ENCODE measurements at places on chromosomes 4 and X.
A peak's percentile ranks its signal among the peaks of the same experiment; 100 is the strongest.

- DNase-seq: no peak
Measured at GRCh38 chrX:56385336-56385735, 153.2 kb downstream of the KLF8 start.

- no peak for DNase-seq
Measured at GRCh38 chrX:12894074-12895030, 12.1 kb upstream of the TLR8 start.

- DNase-seq: no peak
Measured at GRCh38 chr4:4631150-4631549, 89.3 kb upstream of the STX18 start.

DNA sequence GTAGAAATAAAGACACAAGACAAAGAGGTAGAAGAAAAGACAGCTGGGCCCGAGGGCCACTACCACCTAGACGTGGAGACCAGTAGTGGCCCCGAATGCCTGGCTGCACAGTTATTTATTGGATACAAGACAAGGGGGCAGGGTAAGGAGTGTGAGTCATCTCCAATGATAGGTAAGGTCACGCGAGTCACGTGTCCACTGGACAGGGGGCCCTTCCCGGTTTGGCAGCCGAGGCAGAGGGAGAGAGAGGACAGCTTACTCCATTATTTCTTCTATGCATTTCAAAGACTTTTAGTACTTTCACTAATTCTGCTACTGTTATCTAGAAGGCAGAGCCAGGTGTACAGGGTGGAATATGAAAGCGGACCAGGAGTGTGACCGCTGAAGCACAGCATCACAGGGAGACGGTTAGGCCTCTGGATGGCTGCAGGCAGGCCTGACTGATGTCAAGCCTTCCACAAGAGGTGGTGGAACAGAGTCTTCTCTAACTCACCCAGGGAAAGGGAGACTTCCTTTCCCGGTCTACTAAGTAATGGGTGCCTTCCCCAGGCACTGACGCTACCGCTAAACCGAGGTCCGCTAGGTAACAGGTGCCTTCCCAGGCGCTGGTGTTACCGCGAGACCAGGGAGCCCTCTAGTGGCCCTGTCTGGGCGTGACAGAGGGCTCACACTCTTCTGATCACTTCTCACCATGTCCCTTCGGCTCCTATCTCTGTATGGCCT is 44.9 kb downstream of the ZBTB49 start:
- DNase-seq: peak; percentile 41

DNA sequence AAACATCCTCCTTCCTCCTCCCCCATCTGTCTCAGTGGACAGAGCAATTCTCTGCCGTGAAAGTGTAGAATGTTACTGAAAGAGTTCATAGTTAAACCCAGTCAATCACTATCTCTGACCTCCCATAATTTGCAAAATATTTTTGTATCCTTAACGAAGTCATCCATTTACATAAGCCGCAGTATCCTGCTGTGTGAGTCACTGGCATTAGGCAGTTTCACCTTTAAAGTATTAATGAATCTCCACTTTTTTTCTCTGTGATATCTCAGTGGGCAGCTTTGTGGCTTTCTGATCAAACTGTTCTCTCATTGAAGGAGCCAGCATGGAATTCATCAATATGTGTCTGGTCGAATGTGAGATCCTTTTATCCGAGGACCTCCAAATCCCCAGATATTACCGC is 678.6 kb upstream of the TENM3 start:
- DNase-seq: no peak

GRCh38 chr4:98746530-98746929 is 88.1 kb upstream of the TSPAN5 start:
- DNase-seq: no peak

GRCh38 chr4:151459375-151459774 is 50.4 kb downstream of the FHIP1A start:
- no peak for DNase-seq

DNA sequence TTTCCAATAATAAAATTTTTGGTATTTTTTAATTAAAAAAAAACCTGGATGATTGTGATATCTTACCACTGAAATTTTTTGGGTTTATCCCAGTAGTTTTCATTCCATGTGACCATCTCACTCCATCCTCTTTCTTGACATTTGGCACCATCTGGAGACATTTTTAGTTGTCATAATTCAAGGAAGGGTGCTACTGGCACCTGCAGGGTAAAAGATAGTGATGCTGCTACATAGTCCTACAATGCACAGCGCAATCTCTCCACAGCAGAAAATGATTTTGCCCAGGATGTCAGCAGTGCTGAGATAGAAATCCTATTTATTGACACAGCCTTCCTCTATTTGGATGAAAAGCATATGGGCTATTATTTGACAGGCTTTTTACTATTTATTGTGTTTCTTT is 79.3 kb downstream of the RBPJ start:
- no peak for DNase-seq

DNA sequence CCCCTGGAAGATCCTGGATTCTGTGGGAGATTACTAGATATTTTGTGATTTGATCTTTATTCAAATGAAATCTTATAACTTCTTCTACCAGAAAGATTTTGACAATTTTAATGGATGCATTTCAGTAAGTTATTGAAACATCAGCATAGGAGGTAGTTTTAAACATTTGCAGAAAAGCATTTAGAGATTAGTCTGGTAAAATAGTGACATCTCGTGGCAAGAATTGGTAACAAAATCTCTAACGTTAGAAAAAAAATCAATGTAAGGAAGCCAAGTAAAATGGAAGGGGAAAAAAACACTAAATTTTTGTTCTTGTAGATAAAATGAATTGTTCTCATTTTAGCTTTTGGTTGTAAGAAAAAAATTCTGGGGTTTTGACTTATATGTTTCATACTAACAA is 73.3 kb downstream of the TASL start:
- DNase-seq: no peak

- no peak for DNase-seq
Measured at GRCh38 chr4:138112389-138112788, 129.8 kb downstream of the SLC7A11 start.

DNA sequence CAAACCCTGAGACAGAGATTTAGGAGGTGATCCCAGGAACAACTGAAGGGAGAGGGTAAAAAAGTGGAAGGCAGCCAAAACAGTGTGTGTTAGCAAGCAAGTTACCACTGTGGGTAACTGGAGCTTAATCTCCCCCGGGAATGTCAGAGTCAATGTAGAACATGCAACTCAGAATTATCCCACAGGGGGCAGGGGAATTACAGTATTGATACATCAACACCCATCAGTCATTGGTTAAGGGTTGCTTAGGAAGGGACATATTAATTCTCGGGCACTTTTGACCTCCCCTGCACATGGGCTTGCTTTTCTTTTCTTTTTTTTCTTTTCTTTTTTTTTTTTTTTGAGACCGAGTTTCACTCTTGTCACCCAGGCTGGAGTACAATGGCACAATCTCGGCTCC is 29.3 kb downstream of the CXorf58 start:
- DNase-seq: no peak

DNA sequence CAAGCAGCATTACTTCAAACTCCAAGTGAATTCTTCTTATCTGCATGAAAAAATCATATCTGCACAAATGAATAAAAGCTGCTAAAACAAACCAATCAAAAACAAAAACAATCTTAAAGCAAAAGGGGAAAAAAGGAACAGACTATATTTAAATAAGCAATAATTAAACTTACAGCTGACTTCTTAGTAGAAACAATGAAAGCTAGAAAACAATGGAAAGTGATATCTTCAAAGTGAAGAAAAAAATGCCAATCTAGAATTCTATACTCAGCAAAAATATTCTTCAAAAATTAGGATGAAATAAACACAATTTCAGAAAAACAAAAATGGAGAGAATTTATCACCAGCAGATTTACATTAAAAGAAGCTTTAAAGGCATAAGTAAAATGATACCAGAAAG is 20.0 kb downstream of the STBD1 start:
- DNase-seq: no peak

- no peak for DNase-seq
Measured at GRCh38 chr4:145473203-145473602, 8.4 kb upstream of the SMAD1 start.

DNA sequence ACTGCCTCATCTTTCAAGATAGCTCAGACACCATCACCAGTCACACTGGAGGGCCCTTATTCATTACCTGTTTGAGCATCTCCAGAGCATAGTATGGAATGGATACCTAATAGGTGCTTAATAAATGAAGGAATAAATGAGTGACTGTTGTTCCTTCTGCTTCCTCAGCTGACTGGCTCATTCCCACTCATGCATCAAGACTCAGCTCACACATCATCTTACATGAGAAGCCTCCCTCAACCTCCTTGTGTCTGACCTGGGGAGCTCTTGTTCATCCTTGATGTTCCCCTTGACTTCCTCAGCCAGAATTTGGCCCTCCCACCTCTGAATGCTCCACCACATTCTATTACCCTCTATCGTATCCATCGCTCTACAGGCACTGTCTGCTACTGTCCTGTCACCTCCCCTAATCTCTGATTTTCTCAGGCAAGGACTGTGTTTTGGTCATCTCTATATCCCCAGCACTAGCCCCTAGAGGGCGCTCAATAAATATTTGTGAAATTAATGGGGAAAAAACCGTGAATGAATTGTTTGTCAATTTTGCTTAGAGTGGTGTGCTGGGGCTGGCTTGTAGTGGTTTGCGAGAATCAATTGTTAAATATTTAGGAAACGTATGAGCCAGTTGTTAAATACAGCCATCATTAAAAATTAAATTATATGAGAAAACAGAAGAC is 88.3 kb downstream of the NHSL2 start:
- no peak for DNase-seq

DNA sequence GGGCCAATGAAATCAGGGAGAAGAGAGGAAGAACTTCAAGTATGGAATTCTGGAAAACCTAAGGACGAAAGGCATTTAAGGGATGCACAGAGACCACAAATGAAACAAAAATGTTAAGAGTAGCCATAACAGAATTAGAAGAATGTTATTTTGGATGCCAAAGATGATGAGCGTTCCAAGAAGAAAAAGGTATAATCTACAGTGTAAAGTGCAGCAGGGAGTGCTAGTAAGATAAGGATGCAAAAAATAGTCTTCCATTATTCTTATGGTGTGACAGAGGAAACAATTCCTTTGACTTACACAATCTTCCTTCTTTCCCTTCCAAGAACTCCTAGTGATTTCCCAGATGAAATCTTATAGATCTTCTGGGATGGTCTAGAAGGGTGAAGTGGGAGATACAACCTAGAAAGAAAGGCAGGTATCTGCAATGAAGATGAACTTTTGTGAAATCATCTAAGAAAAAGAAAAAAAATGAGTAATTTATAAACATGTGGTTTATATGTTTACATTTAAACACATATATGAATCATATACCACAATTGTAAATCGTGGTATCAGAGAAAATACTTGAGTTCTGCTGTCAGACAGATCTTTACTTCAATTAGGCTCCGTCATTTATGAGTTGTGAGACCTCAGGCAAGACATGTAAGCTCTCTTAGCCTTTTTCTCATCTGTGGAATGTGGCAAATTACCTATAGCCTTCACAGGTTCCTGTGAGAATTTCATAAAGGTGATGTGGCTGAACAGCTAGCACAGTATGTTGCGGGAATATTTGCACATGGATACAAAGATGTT is 8.1 kb downstream of the MORF4L2 start:
- no peak for DNase-seq

DNA sequence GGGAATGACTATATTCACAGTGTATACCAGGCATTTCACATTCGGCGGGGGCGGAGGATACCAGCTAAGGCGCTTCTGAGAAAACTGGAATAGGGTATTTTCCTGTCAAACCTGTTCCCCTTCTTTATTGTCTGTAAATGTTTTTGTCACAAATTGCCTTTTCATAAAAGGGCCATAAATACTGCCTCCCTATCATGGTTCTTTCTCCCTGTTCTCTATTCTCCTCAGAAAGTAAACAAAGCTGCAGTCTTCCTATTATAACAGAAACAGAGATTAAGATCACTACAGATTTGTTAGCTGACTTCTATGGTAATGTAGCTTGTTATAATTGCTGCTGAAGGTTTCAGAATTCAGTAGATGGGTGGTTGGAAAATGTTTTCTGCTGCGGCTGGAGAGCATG is 32.2 kb downstream of the MID2 start:
- DNase-seq: no peak

- DNase-seq: no peak
Measured at GRCh38 chr4:6855692-6856297, 53.8 kb upstream of the TBC1D14 start.

DNA sequence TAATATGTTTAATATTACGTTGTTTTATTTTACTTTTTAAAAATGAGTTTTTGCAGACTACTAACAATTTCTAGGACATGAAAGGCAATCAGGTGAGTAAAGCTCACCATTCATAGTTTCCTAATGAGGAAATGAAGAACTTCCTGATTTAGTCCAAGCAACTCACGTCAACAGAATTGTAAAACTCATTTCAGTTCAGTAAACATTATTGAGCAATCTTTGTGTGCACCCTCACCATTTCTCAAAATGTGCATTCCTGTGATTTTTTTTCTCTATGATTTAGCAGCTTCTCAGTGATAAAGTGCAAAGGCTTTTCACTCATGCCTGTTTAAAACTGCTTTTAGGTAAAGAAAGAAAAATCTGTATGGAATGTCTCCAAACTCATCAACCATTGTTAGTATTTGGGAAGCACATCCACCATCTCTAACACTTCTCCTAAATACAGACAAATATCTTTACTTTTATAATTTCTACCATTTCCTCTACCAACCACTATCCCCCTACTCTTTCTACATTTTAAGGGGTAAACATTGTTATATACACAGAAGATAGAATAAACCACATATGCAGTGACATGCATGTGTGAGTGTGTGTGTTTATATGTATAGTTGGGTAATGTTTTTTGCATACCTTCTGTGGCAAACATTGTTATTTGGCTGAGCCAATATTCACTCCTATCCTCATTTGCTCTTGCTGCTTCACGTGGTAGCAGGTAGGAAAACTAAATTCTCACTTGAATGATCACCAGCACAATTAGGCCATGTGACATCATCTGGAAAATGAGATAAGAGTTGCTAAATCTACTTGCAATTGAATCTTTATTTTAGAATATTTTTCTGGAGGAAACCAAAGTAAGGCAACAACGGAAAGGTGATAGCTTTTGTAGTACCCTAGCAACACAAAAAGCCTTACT is 54.7 kb upstream of the PRDM8 start:
- DNase-seq: no peak

DNA sequence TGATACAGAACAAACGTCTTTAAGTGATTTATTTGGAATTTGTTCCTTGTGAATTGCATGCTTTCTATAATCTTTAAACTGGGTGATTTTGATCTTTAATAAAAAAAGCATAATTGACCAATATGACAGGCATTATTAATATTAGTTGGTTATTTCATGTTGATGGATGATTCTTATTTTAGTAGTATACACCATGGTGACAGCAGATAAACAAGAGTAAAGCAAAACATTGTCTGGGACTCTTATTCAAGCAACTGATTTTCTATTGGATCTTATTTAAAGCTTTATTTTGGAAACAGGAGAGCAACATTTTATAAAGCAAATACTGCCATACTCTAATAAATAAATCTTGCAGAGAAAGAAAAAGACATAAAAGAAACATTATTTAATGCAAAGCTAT is 591.4 kb upstream of the GNPDA2 start:
- DNase-seq: no peak
